Gastrocnemius medialis (tissue), 4 donors: ENCODE measurements at places on chromosomes 3 and 15. TPM values are rescaled to one million over a fixed set of nuclear protein-coding genes. Genes with fewer than 3 reads are reported as not detected.

- no peaks in the 10 kb centered on the region for H3K27me3 ChIP-seq
- no peak for DNase-seq
- no peak overlapping the region for H3K4me3 ChIP-seq
- H3K36me3 ChIP-seq, result peaks cover 4% of the 10 kb centered on the region
- H3K27ac ChIP-seq, result no peak overlapping the region
These were observed 77.0 kb downstream of the LYSMD4 start for GRCh38 chr15:99656205-99656604.

DNA sequence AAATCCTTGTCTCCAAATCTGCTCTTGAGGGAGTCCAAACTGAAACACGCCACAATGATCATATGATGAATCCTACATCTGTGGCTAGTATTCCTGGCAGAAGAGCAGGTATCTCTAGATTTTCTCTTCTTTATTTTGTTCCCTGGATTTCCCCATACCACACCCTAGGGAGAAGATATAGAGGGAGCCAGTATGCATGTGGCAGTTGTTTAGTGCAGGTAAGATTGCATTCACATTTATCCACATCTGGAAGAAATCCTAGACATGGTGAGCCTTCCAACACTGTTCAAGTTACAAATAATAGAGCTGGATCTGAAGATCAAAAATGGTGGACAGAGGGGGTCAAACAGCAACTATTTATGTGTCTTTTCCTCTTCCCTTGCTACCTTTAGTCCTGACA lies 316.7 kb downstream of the ZNF385D start:
- DNase-seq, result no peak
- H3K36me3 ChIP-seq, result no peaks in the 10 kb centered on the region
- no peak overlapping the region for H3K4me3 ChIP-seq
- no peaks in the 10 kb centered on the region for H3K27me3 ChIP-seq

DNA sequence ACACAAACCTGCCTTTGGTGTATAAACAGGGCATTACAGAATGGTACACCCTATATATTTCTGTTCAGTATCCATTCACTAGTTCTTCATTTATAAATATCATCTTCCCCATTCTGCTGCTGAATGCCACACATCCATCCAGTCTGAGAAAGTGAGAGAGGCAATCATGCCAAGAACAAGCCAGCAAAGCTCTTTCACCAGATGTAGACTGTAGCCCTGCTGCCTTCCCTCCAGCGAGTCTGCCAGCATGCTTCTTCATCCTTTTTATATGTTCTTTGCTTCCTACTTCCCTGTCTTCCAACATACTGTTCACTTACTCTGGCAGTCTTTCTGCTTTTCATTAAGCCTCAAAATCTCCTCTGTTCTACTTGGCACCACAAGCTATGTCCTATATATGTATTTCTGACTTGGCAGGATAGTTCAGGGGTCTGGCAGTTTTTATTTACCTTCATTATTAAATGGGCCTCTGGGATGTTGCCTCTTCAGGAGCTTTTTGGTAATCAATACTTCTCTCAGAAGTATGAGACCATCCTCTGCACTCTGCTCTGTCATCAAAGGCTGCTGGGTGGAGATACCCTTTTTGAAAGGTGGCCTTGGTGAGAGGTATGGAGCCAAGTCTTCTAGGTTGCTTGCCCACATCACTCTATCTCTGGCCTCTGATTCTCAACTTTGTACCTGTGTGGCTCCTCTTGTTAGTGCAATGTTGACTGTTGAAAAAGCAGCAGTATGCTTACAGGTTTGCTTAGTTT lies 48.6 kb downstream of the CHP1 start:
- no peak overlapping the region for H3K27ac ChIP-seq
- no peak overlapping the region for H3K4me3 ChIP-seq
- DNase-seq, result no peak

- H3K36me3 ChIP-seq, result no peaks in the 10 kb centered on the region
- H3K4me3 ChIP-seq, result no peak overlapping the region
- DNase-seq, result no peak
- no peaks in the 10 kb centered on the region for H3K4me1 ChIP-seq
These were observed 13.2 kb upstream of the TRANK1 start for GRCh38 chr3:36957862-36958686.

DNA sequence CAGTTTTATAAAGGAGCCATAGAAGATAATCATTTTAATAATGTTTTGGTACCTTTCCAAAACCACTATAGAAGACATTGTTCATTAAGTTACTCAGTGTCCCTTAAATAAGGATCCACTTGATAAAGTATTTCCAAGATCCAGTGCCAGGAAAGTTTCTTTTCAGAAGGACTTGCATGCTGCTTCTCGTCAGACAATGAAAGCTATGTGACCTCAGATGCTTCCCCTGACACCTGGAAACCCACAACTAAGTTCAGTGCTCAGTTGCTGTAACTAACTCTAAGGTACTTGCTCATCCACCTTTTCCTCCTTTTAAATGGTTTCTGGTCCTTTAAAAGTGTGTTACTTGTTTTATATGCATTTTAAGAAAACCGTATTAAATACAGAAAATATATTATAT lies 7.3 kb downstream of the SSR3 start:
- no peaks in the 10 kb centered on the region for H3K27me3 ChIP-seq
- no peak overlapping the region for H3K4me3 ChIP-seq
- DNase-seq, result no peak
- no peaks in the 10 kb centered on the region for H3K36me3 ChIP-seq
- peaks cover 52% of the 10 kb centered on the region for H3K4me1 ChIP-seq

The FBXW12 gene
- total RNA-seq, result not detected
